Tibial nerve (tissue), 4 donors: ENCODE measurements at places on chromosomes 1 and 21. TPM values are rescaled to one million over a fixed set of nuclear protein-coding genes. Genes with fewer than 3 reads are reported as not detected.

- no peak for DNase-seq
- no peak overlapping the region for H3K4me3 ChIP-seq
- no peaks in the 10 kb centered on the region for H3K27me3 ChIP-seq
- no peaks in the 10 kb centered on the region for H3K4me1 ChIP-seq
- no peak overlapping the region for H3K27ac ChIP-seq
Measured at GRCh38 chr1:94160811-94161210, 39.9 kb upstream of the ABCA4 start.

DNA sequence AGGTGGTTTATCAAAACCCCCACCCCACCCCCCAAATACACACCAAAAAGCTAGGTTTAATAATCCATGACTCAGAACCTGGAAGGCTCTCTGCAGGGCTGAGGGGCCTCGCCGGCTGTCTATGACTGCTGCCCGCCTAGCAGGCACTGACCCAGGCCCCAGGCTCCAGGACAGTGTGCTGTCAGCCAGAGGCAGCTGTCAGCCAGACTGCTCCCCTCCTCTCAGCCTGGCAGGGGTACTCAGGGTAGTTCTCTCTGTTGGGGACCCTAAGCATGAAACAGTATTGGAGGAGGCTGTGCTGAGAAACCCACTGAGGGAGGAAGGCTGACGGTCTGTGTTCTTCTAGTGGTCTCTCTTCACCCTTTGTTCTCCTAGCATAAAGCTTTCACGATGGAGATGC, 90.3 kb downstream of the CCDC185 start:
- H3K27me3 ChIP-seq = no peaks in the 10 kb centered on the region
- H3K36me3 ChIP-seq = no peaks in the 10 kb centered on the region
- no peak overlapping the region for H3K27ac ChIP-seq
- no peak for DNase-seq

DNA sequence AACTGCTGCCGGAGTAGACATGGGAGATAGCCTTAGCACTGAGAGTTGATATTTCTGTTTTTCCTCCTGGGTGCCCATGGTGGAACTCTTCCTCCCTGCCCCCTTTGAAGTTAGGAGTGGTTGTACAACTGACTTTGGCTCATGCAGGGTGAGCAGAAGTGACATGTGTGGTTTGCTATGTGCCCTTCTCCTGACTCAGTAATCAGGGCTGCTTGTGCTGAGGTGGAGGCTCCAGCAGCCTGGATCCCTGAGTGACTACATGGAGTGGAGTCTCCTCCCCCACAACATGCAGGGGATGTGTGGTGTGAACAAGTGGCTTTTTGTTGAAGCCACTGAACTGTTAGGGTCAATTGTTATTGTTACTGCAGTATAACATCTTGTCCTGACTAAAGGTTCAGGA, 261.6 kb downstream of the CAMTA1 start:
- H3K27me3 ChIP-seq = no peaks in the 10 kb centered on the region
- H3K4me1 ChIP-seq = no peaks in the 10 kb centered on the region
- H3K27ac ChIP-seq = no peak overlapping the region
- H3K36me3 ChIP-seq = no peaks in the 10 kb centered on the region

GRCh38 chr1:156082309-156083091, at the start of gene MEX3A:
Gene MEX3A (minus strand): TSS chr1:156082465. CDS start chr1:156081998, 467 bp downstream.
- H3K4me1 ChIP-seq = peaks cover 37% of the 10 kb centered on the region
- peak within 1 kb of the TSS; percentile 68 for H3K27ac ChIP-seq
- peak within 1 kb of the TSS; percentile 95 for H3K4me3 ChIP-seq

Gene MRAP
- 4.6 TPM for total RNA-seq

Gene CHAF1B
- total RNA-seq = 0.87 TPM

Gene HSD3B2
- not detected for total RNA-seq

Gene RASAL2
- total RNA-seq = 44.8 TPM
